ENCODE measurements at places on chromosomes 6 and 20.

DNA sequence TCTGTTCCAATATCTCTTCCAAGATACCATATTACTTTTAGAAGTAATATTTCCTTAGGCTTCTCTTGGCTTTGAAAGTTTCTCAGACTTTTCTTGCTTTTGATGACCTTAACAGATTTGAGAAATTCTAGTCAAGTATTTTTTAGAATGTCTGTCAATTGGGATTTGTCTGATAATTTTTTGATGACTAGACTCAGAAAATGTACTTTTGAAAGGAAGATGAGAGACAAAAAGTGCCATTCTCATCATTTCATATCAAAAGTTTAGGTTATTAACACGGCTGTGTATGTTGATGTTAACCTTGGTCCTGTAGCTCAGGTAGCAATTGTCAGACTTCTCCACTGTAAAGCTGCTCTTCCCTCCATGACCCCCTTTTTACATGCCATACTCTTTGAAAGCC lies 651.5 kb downstream of the EYS start:
- DNase-seq: no peak

GRCh38 chr6:127718694-127719093 lies 141.7 kb downstream of the C6orf58 start:
- no peak for DNase-seq

DNA sequence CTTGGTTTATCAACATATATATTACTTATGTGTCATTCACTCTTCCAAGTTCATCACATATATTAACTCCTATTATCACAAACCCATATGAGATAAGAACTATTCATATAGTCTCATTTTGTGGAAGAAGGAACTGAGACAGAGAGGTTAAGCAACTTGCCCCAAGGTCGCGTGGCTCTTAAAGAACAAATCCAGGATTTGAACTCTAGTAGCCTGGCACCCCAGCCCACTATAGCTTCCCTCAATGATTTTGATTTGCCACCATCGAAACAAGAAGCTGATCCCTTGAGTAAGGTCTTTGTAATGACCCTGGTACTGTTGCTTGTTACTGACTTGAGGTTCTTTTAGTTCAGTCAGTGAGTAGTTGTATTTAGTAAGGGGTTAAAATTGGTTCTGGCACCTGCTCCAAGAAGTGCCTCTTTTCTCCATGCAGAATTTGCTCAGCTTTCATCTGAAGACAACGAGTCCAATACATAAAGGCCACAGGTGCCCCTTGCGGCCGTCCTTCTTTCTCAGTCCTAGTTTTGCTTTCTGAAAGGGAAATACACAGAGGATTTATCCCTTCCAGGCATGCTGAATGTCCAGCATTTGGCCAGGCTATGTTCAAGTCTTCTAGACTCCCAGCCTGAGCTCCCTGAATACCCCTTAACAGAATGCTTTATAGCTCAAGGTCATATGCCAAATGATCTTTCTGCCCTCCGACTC lies 253.0 kb downstream of the TBC1D7 start:
- DNase-seq: no peak

DNA sequence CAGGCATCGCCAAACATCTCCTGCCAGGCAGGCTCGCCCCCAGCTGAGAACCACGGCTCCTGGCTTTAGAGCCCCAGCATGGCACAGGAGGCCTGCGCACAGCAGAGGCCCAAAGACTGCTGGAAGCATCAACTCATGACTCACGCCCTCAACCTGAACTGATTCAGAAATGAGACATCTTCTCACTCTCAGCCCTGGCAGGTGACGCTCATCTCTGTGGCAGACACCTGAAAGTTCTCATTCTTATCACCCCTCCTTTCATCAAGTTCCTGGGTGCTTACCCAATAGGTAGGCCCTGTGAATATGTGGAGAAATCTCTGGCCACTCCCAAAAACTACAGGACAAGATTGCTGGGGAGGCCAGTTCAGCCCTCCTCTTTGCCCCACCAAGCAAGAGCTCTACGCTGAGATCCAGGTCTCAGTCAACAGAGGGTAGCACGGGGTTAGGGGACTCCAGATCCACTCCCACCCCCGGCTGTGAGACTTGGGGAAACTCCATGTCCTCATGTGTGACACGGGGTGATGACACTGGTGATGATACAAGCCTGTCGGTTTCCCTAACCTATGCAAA lies 11.3 kb downstream of the NFATC2 start:
- no peak for DNase-seq

DNA sequence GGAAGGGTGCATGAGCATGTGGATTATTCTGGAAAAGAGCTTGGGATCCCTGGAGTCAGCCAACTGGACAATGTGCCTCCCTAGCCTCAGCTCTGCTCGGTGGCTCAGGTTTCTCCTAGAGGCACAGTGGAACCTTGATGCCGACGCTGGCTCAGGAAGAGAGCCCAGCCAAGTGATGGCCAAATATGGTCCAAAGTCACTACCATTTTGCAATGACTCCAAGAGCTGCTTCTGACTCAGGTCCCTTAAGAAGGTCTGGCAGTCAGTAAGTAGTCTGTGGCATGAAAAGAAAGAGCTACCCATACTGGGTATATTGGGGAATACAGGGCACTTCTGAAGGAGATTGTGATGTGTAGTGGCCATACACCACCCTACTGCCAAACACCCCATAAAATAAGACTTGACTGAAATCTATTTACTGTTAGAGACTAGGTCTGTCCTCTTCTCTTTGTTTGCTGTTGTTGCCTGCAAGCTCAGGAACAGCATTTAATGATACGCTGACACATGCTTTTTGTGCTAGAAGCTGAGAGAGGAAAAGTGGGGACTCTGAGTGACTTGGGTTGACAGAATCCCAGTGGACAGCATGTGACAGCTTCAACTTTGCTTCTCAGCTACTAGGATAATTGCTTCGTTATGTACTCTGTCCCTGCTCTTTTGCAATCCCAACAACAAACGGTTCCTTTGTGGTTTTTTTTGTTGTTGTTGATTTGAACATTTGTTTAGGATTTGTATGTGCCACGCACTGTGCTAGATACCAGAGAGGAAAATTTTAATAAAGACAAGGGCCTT lies 30.3 kb upstream of the OGFRL1 start:
- DNase-seq: no peak

GRCh38 chr6:100182313-100182712 lies 188.3 kb upstream of the MCHR2 start:
- DNase-seq: no peak

- DNase-seq: no peak
These were observed 466 bp upstream of the BFSP1 start for GRCh38 chr20:17531665-17532025.

GRCh38 chr20:59630526-59630925 lies 26.2 kb downstream of the PHACTR3 start:
- no peak for DNase-seq

DNA sequence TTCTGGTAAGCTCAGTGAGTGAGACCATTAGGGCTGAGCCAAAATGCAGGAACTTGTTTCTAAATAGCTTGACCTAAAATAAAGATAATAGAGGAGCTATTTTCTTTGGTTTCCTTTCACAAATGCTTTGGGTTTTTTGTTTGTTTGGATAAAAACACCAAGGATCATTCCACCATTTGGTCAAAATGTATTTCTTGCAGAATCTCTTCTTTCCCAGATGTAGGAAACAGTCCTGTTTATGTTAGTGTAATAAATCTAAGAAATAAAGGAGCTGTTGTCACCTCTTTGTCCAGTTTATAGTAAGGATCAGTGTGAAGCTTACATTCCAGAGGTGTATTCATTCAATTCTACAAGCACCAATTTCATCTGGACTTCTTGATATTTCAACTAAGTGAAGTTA lies 297.8 kb downstream of the GJA1 start:
- no peak for DNase-seq

DNA sequence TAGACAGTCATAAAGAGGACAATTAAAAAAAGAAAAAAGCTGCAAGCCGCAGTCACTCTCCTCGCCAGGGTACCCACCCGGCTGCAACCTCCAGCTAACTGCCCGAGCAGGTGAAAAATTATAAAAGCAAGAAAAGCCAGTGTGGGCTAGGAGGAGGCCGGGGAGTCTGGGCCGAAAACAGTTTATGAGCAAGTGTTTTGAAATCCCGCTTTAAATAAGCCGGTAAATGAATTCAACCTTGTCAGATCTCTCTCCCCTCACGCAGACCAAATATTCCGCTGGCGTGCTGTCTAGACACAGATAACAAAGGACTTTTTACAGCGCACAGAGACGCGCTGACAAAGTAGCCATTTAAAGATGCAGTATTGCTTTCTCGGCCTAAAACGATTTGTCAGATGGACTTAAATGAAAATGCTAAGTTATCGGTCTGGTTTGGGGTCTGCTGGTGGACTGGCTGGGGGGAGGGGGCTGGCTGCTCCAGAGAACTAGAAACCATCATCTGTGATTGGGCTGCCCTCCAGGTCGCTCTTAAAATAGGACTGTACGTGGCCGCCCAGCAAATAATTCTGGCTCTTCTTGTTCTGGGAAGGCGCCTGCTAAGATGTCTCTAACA lies 24.6 kb downstream of the PMEPA1 start:
- DNase-seq: peak; percentile 28

- DNase-seq: no peak
These were observed 31.2 kb upstream of the MDFI start for GRCh38 chr6:41607036-41607435.

DNA sequence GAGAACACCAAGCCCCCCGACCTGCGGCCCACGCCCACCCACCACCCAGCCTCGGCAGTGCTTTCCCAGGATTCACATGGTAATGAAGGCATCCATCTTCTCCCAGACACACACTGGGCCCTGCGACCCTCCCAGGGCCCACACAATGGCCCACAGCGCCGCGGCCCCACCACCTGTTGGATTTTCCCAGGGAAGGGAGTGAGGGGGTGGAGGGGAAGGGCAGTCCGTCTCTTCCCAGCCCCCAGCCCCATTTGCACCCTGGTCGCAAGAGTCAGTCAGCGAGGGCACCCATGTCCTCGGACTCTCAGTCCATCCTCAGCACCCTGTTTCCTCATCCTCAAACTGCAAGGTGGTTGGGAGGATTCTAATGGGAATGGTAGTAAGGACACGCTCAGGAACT lies 23.7 kb upstream of the ID1 start:
- no peak for DNase-seq

All from OCI-LY7 (cell line).